ENCODE measurements at places on chromosomes 7 and 10.

DNA sequence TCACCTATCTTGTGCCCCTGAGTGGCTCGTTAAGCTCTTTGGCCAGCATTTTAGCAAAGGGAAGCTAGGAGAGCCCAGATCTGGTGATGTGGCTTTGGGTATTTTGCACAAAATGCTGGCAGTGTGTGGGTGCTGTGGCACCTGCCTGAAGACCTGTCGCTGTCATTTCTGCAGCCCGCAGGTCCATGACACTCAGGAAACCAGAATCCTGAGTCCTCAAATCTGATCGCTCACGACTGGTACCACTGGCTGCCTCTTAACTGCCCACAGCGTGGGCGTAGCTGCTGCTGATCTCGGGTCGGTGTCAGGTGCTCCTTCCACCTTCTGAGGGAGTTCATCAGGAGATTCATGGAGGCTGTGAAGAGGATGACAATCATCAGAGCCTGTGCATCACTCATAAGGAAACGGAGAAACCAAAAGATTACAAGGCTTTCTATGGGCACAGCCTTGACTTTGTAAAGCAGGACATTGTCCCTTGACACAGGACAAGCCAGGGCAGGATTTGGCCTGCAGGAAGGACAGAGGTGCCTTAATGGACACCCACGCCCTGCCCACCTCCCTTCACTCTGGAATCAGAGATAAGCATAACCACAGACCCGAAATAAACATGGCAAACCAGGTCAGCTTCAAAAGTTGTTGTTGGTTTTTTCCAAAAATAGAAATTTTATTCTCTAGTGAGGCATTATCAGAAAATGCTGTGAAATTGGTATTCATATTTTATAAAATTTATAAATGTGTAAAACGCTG lies 71.0 kb upstream of the STK17A start:
- DNase-seq: no peak

DNA sequence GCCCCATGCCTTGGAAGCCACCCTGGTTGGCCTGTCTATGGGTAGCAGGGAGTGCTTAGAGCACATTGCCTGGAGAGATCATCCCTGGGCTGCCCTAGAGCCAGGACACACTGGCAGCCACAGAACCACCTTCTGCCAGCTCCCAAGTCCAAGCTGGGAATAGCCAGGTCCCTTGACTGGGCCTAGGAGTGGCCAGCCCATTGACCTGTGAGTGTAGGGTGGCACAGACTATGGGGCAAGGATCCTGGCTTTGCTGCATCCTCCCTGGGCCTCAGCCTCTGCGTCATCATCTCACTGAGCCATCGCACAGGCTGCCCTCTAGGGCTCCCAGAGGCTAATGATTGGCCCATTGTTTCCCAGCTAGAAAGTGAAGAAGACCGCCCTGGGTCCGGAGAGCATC lies 7.0 kb downstream of the AQP1 start:
- DNase-seq: no peak

DNA sequence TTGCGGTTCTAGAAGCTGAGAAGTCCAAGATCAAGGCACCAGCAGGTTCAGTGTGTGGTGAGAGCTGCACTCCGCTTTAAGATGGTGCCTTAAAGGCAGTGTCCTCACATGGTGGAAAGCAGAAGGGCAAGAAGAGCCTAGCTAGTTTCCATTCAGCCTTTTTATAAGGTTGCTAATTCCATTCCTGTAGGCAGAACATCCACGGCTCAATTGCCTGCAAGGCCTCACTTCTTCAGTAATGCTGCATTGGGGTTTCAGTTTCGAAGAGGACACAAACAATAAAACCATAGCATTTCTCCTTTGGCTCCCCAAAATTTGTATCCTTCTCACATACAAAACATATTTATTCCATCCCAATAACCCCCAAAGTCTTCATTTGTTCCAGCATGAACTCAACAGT lies 109.5 kb upstream of the KCND2 start:
- DNase-seq: no peak

GRCh38 chr7:90761584-90761983 lies 165.5 kb downstream of the CDK14 start:
- no peak for DNase-seq

- DNase-seq: no peak
Measured at GRCh38 chr7:137818036-137818435, 28.7 kb downstream of the DGKI start.

- no peak for DNase-seq
Measured at GRCh38 chr10:36256948-36257356, 614.9 kb upstream of the FZD8 start.

DNA sequence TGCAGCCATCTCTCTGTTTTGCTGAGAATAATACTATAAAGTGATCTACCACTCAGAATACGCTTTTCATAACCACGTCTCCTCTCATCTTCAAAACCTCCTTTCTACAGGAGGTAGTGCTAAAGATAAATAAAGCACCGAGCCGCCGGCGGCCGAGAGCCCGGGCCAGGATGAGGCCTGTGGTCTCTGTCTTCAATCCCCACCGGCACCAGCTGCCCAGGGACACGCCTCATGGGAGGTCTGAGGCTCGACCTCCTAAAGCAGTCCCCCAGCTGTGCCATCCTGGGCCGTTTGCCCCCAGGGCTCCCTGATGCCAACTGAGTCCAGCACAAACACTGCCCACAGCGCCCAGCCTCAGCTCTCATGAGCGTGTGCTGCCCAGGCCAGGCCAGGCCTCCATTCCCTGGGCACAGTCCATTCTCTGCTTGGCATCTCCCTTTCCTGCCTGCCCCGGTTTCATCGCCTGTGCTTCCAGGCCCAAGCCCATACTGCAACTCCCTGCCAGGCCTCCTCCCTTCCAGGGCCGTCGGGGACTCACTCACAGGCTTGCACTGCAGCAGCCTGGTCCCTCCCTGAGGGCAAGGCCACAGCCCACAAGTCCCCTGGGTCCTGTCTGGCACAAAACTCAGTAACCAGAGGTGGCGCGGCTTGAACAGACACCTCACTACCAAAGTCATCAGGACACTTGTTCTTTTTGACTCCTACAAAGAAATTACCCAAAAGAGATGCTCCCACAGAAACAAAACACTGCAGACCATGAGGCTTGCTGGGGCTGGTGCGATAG lies 2.5 kb downstream of the INTS1 start:
- no peak for DNase-seq

GRCh38 chr7:49773218-49773935 lies at the start of gene VWC2:
Gene VWC2, plus strand, starts transcription at chr7:49773638. Its CDS starts 1,798 bp downstream, at chr7:49775436.
- DNase-seq: no peak

DNA sequence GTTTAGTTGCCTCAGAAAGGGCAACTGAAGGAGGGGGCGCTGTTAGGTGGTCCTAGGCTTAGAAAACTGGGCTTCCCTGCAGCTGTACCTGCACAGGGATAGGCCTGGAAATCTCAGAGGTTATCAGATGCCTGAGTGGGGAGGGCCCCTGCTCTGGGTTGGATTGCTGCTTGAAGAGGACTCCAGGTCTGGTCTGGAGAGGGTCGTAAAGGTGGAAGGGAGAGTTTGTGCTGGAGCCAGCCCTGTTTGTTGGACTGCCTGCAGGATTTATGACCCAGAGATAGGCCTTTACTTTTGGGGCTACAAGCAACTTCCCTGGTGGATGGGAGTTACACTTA lies 765.9 kb downstream of the GRID1 start:
- DNase-seq: no peak

GRCh38 chr10:88608780-88609179 lies 22.2 kb downstream of the LIPJ start:
- DNase-seq: no peak

DNA sequence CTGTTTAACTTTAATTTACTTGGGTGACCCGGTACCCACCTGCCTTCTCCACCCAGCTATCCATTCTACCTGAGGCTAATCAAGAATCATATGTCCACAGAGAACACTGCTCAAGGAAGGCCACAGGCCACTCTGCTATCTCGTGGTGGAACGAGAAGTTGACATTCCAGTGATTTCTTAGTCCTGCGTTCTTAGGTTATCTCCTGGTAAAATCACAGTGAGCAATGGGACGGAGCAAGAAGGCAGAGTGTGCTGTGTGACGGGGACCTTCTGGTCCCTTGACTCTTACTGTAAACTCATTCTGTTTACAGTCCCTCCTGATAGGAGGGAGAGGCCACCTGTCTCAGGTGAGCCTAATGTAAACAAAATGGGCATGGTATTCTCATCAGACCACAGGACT lies 256.6 kb downstream of the TNS3 start:
- DNase-seq: no peak
